ENCODE measurements at places on chromosomes 1 and 21. TPM values are rescaled to one million over a fixed set of nuclear protein-coding genes. Genes with fewer than 3 reads are reported as not detected.

The DCST2 gene
- total RNA-seq, result not detected

The NBPF1 gene
- 13.5 TPM for total RNA-seq

The SLAMF6 gene
- not detected for total RNA-seq

The ENSA gene
- total RNA-seq, result 170 TPM

- no peak overlapping the region for H3K27ac ChIP-seq
- no peak for DNase-seq
- no peaks in the 10 kb centered on the region for H3K4me1 ChIP-seq
- H3K36me3 ChIP-seq, result no peaks in the 10 kb centered on the region
Observed at GRCh38 chr1:245805532-245805931, 650.7 kb downstream of the KIF26B start.

GRCh38 chr1:208167261-208167869 lies 76.8 kb downstream of the PLXNA2 start:
- H3K4me3 ChIP-seq, result no peak overlapping the region
- H3K4me1 ChIP-seq, result peaks cover 37% of the 10 kb centered on the region
- H3K27ac ChIP-seq, result no peak overlapping the region
- no peak for DNase-seq

- no peak overlapping the region for H3K27ac ChIP-seq
- no peak overlapping the region for H3K4me3 ChIP-seq
- DNase-seq, result no peak
- no peaks in the 10 kb centered on the region for H3K4me1 ChIP-seq
- peaks cover 38% of the 10 kb centered on the region for H3K36me3 ChIP-seq
Observed at GRCh38 chr21:33339918-33340317, 15.1 kb downstream of the IFNAR1 start.

GRCh38 chr1:230012741-230013140 lies 54.3 kb upstream of the GALNT2 start:
- no peak overlapping the region for H3K4me3 ChIP-seq
- H3K27ac ChIP-seq, result no peak overlapping the region
- no peak for DNase-seq

GRCh38 chr1:49626472-49626871 lies 397.3 kb downstream of the AGBL4 start:
- DNase-seq, result no peak
- H3K27me3 ChIP-seq, result no peaks in the 10 kb centered on the region
- no peaks in the 10 kb centered on the region for H3K36me3 ChIP-seq
- no peak overlapping the region for H3K4me3 ChIP-seq

DNA sequence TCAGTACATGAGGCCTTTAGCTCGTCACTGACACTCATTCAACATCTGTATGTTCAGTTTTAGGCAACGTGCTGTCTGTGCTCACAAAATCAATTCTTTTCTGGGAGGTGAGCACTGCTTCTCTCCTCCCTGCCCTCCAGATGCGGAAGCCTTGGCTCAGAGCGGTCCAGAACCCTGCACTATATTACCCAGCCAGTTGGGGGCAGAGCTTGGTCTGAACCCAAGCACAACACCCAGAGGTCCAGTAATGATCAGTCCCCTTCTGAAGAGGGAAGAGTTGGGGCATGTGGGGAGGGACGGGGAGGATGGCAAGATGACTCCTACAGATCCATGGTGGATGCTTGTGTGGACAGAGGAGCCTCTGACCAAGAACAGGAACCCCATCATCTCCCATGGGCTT lies 5.6 kb upstream of the DSCAM start:
- H3K36me3 ChIP-seq, result no peaks in the 10 kb centered on the region
- H3K27ac ChIP-seq, result no peak overlapping the region
- no peak for DNase-seq

Measured in gastrocnemius medialis (tissue), 4 donors.